ENCODE measurements at places on chromosomes 4 and X. TPM values are rescaled to one million over a fixed set of nuclear protein-coding genes. Genes with fewer than 3 reads are reported as not detected.

DNA sequence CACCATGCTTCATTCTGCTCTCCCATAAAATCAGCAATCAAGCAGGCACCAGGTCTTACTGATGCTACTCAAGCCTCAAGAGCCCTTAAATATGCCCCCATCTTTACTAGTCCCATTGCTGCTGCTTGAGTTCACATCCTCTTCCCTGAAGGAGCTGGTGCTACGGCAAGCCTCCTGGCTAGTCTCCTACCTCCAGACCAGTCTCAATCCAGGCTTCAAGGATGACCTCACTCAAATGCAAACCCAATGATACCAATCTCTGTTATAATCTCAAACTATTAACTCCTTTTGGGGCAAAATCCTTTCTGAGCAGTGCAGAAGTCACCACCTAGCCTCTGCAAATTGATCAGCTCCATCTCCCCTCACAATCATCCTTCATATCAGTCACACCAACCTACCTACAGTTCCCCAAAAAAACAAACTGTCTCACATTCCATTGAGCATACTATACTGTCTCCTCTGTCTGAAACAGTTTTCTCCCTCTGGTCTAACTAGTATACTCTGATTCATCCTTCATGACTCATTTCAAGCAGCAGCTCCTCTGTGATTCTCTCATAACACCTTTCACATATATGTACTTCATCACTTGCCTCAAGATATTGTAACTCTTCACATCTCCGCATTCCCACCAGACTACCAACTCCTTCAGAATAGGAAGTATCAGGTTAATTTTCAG, 30.0 kb downstream of the PAPSS1 start:
- no peak for DNase-seq

BEX4 gene
- 20.5 TPM for total RNA-seq

DNA sequence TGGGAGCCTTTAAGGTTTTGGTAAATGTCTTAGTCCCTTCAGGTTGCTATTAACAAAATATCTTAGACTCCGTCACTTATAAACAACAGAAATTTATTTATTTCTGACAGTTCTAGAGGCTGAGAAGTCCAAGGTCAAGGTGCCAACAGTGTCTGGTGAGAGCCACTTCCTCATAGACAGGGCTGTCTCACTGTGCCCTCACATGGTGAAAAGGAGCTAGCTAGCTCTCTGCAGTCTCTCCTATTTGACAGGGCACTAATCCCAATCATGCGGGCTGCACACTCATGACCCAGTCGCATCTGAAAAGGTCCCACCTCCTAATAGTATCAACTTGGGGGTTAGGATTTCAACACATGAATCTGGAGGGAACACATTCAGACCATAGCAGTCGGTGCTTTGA, 63.4 kb upstream of the KLF3 start:
- DNase-seq, result no peak

TRIM75 gene
- total RNA-seq, result not detected

- no peak for DNase-seq
Measured at GRCh38 chrX:53050841-53051240, 2.3 kb downstream of the GPR173 start.

DNA sequence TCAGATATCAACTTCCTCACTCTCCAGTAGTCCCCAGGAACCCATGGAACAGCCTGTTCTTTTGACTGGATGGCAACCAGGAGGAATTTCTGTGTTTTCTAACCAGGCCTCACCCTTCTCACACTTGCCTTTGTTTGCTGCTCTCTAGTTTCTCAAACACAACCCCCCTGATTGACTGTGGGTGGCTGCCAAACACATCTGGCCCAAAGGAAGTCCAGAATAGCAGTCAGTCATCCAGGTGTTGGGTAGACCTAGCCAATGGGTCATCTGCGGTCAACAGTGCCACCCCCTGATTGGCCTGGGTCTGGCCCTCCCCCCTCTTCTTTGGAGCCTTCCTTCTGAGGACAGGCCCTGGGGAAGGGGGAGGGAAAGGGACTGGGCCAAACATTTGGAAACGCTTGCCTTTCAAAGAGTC, 53.7 kb downstream of the MSX1 start:
- DNase-seq, result no peak

SASH3 gene
- 9.4 TPM for total RNA-seq
